ENCODE measurements at places on chromosomes 7 and 10. TPM values are rescaled to one million over a fixed set of nuclear protein-coding genes. Genes with fewer than 3 reads are reported as not detected.

Gene LRRN3
- total RNA-seq, result 138 TPM

Gene C10orf62
- not detected for total RNA-seq

Gene RET
- total RNA-seq, result 0.18 TPM

Gene CNTNAP2
- total RNA-seq, result not detected

Gene TSPAN14
- total RNA-seq, result 118 TPM

Gene LBX1
- total RNA-seq, result not detected

Gene TMEM26
- not detected for total RNA-seq

Gene AFAP1L2
- total RNA-seq, result 1.6 TPM

Gene PAOX
- total RNA-seq, result 4.3 TPM

Gene SPDYE1
- not detected for total RNA-seq

Gene C10orf105
- 0.61 TPM for total RNA-seq

Gene SEMA3A
- total RNA-seq, result 0.59 TPM

Gene EBF3
- not detected for total RNA-seq

Gene SFMBT2
- total RNA-seq, result 23.0 TPM

Gene TPST1
- total RNA-seq, result 0.48 TPM

Gene PSD
- 1.6 TPM for total RNA-seq

Gene FFAR4
- total RNA-seq, result not detected

Gene ANKRD1
- not detected for total RNA-seq

Gene PRLHR
- total RNA-seq, result not detected
